Activated naive CD4-positive, alpha-beta T cell (primary cell): ENCODE measurements at places on chromosomes 7 and 10.

- no peak for DNase-seq
Measured at GRCh38 chr10:132862485-132863420, 76.8 kb upstream of the NKX6-2 start.

GRCh38 chr10:94546049-94546900 lies 687 bp downstream of the HELLS start:
- DNase-seq, result no peak

DNA sequence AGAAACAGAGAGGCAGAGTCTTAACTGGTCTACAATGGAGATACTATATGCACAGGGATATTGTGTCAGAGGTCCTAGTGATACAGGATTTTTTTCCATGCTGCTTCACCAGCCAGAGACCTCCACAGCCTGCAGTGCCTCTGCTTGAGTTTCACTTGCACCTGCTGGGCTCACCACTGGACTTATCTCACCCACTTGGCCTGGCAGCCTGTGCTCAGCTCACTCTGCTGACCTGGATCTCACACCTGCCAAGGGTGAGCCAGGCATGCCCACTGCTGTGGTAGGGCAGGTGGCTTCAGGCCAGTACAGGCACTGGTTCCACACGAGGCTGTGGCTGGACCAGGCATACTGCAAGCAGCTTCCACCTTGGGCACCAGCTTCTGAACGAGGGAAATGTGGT lies 36.6 kb downstream of the PNLIPRP3 start:
- no peak for DNase-seq

GRCh38 chr10:77974396-77975074 lies 48.0 kb upstream of the DLG5 start:
- DNase-seq, result no peak

- DNase-seq, result no peak
Measured at GRCh38 chr10:67521546-67521945, 174.4 kb downstream of the CTNNA3 start.

GRCh38 chr10:96622013-96622787 lies 35.4 kb upstream of the TM9SF3 start:
- DNase-seq, result no peak

- no peak for DNase-seq
Measured at GRCh38 chr7:157281221-157281998, 55.4 kb upstream of the DNAJB6 start.
